ENCODE measurements at places on chromosomes 13 and 19. TPM values are rescaled to one million over a fixed set of nuclear protein-coding genes. Genes with fewer than 3 reads are reported as not detected.

The ZNF808 gene
- 23.9 TPM for polyA plus RNA-seq

The KLF2 gene
- 15.3 TPM for polyA plus RNA-seq

The ACER1 gene
- not detected for polyA plus RNA-seq

The ZNF154 gene
- polyA plus RNA-seq = 42.4 TPM

The SERPINE3 gene
- polyA plus RNA-seq = 0.95 TPM

The ZNF773 gene
- polyA plus RNA-seq = 16.6 TPM

The CCDC169 gene
- polyA plus RNA-seq = 9.1 TPM

The POP4 gene
- polyA plus RNA-seq = 66.2 TPM

The CABP5 gene
- not detected for polyA plus RNA-seq

The PRX gene
- 10.4 TPM for polyA plus RNA-seq

The LILRA6 gene
- 0.32 TPM for polyA plus RNA-seq

The PGLYRP1 gene
- 0.32 TPM for polyA plus RNA-seq

All from left kidney (tissue), 8 donors.